ENCODE measurements at places on chromosomes 7 and 10.

DNA sequence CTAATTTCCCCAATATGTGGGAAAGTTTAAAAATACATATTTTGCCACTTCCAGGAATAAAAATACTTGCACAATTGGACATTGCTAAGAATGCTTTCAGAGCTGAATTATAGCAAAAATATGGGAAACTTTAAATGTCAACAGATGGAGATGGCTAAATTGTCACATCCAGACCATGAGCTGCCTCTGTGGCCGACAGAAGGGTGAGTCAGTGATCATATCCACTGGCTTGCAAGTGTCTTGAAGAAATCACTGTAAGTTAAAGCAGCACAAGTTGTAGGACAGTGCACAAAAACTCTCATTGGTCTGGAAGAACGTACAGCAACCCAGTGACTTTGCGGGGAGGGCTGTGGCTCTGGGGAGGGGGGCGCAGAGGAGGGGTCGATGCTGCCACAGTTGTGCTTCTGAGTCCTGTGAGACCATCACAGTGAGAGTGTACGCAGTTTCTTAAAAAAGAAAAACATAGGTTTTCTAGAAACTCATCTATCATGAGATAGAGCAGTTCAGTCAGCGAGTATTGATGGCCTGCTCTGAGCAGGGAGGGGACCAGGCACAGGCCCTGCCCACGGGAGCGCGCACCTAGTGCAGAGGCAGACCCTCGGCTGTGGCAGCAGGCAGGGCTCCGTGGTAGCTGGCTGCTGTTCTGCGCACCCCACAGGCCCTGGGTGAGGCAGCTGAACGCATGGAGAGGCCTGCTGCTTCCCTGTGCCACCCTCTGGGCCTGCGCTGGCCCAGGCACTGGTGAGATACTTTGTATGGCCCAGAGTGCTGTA lies 25.5 kb downstream of the LRRC27 start:
- DNase-seq, result no peak

DNA sequence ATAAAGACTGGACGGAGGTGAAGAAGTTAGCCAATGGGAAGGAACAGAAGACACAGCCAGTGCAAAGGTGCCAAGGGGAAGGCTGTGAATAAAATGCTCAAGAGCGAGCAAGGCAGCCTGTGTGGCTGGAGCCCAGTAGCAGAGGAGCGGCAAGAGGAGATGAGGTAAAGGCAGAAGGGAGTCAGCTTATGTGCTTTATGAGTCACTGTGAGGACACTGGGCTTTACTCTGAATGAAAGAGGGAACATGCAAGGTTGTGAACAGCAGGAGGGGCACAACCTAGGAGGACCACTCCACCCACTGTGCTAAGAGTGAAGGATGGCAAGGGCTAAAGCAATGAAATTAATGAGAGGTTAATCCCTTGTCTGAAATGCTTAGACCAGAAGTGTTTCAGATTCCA lies 129.0 kb upstream of the ODAD2 start:
- no peak for DNase-seq

DNA sequence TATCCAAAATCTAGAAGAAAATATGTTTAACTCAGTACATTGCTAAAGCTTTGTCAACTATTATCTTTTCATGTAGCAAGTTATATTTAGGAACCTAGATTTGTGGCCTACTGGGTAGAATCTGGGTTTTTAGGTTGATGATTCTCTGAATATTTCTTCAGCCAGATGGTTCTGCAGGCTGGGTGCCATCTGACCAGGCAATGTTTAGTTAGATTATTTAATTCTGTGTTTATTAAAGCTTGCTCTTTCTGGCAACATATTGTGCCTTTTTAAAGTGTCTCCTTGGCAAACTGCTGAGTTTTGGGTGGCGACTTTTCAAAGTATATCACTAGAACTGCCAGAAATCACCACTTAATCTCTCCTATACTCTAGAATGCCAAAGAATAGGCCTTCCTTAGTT lies 114.1 kb downstream of the LHFPL3 start:
- no peak for DNase-seq

GRCh38 chr10:99681553-99681952 lies 22.2 kb downstream of the ENTPD7 start:
- DNase-seq, result no peak

- peak; percentile 5 for DNase-seq
These were observed 911 bp upstream of the HNRNPH3 start for GRCh38 chr10:68330852-68331454.

GRCh38 chr10:43679509-43679908 lies 30.8 kb upstream of the ZNF32 start:
- no peak for DNase-seq

DNA sequence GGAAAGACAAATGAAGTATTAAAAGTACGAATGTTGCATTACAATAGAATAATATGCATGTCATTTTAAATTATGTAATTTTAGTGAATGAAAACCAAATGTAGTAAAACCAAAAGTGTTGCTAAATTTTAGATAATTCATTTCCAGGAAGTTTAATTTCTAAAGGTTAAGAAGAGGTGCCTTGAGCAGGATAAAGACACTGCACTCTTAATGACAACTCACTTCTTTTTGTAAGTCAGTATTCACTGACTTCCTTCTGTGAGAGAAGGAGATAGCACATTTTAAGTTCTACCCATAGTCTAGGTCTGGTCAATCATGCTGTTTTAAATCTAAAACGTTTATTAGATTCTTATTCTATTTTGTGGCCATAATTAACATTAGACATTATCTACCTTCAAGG lies 160.2 kb downstream of the CRPPA start:
- DNase-seq, result no peak

DNA sequence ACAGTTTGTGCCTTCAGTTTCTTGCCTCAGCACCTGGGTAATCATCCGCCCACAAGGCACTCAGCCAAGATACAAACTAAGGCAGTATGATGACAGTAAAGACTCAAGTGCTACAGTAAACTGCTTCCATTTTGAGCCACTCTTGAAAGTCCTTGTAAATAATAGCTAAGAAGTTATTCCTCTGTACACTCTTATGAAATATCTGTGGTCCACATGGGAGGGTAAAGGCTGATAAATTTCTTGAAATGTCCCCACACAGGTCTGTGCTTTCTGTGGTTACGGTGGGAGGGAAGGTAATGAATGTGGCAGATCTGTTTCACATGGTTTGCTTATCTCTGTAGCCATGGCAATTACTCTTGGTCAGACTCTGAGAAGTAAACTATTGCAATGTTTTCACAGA lies 551.0 kb upstream of the ZWINT start:
- DNase-seq, result no peak

DNA sequence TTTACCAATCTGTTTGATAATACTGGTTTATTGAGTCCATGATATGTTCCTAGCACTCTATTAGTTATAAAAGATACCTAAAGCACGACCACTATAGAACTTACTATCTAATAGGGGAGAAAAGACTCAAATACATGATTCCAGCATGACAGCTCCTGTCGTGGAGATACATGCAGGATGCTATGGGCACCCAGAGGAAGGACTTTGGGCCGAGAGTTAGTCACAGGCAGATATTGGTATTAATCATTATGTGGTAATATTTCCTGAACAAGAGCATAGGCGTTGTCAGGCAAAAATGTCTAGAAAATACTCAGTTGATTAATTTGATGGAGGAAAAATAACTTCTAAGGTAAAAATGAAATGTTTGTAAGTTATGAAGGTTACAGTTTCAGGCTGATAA lies 31.8 kb downstream of the CNNM2 start:
- no peak for DNase-seq

DNA sequence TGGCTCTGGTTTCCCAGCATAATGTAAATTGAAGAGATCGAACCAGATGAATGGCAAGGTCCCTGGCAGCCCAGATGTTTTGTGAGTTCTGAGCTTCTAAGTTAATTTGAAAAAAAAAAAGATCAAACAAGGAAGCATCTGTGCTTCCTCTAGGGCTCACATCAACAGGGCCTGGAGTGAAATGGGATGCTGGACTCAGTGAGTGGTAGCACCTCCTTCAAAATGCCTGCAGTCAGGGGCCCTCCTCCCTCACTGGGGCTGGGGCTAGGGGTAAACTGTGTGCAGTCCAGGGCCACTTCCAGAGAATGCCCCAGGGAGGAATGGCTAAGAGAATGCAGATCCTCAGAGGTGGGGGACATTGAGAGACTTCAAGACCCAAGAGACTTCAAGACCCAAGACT lies 6.0 kb upstream of the CUEDC2 start:
- no peak for DNase-seq

DNA sequence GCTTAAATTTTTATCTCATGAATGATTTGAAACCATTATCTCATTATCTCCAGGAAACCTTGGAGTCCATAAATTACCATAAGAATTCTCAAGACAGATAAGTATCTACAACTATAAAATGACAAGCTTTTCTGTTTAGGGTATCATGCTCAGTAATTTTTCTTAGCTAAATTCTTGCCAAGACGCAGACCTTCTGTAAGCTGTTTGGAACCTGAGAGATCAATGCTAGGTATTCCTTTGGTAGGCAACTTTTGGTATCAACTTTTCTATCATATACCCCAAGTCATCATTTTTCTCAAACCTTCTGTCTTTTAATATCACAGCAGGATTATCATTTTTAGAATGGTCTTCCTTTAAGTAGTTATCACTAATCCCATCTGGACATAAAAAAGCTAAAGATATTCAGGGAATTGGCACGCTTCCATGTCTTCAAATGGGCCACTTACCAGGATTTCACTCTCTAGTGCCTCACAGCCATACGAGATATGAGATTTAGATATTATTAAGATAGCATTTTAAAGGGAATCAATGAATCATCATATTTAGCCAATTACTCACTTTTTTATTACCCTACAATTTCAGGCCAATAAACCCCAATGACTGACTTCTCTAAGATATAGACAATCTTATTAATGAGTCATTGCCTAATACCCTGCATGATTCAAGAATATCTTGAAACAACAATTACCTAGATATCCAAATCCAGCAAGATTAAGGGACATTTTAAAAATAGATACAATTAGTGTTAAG lies 544.1 kb downstream of the HTR7 start:
- DNase-seq, result no peak

GRCh38 chr10:7734821-7735220 lies 31.7 kb downstream of the ITIH2 start:
- no peak for DNase-seq

DNA sequence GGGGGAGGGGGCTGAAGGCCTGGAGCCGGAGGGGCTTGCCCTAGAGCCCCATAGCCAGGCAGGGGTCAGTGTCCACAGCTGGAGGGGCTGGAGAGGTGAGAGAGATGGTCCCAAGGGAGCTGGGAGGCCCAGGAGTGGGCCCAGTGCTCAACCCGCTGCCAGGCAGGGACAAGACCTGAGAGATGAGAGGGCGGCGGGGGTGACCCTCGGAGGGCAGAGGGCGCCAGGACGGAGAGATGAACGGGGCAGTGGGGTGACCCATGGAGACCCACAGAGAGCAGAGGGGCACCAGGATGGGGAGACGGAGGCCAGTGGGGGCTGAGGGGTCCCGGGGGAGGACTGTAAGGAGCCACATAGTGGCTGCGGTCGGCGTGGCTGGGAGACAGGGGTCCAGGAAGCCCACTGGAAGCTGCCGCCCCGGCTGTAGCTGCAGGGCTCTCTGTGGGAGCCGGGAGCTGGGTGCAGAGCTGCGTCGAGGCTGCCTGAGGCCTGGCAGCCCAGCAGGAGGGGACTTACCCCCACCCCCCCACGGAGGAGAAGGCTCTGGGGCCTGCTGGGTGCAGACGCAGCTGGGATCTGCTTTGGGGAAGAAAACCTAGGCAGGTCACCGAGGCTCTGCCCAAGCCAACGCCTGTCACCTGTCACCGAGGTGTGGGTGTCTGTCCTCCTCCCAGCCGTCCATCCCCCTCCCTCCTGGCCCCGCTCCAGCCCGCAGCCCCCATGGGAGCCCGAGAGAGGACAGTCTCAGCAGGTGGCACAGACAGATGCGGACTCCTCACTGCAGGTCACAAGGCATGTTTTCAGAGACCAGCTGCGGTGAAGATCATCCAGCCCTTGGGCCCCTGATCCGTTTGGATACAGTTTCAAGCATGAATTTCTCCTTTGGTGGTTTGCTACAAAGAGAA lies 25.1 kb downstream of the PWWP2B start:
- no peak for DNase-seq

DNA sequence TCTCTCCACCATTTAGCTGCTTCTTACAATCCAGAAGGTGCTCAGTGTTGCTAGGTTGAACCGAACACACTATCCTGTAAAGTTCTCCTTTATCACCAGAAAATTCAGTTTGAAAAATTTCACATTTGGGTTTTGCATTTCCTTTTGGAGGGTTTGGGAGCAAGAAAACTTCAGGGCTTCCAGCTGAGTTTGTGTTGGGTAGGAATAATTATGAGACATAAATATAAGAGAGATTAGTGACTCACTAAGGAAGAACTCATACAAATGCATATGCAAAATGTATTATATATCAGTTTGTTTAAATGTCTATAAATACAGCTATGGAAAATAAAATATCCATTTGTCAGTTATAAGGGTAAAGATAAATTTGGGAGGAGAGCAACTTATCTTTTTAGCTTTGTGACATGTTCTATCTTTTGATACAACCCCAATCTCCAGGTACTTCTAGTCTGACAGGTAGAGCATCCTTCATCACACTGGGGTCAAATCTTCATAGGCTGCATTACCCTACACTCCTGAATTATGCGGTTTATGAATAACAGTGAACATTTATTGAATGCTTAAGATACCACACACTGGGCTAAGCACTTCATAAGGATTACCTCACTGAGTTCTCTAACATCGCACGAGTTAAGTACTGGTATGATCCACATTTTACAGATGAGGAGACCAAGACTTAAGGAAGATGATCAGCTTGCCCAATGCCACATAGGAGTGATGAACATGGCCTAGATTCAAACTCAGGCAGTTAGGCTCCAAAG lies 304.4 kb downstream of the SORCS1 start:
- DNase-seq, result no peak

DNA sequence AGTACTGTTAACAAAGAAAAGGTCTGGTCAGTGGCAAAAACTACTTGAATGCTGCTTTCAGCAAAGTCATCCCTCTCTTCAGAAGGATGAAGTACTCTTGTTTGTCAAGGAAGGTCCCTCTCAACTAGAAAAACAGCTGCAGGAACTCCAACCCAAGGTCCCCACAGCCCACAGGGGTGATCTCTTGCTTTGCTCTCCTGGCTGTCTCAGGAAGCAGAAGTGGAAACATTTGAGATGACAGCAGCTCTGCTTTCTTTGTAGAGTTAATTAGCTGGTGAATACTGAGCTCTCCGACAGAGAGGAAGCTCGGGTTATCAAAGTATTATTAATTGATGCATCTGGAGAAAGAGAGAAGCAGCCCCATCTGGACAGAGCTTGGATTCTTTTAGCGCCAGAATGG lies 25.4 kb upstream of the LRGUK start:
- DNase-seq, result no peak

- DNase-seq, result no peak
These were observed 23.6 kb downstream of the PDIA4 start for GRCh38 chr7:149004405-149005370.
